Dermis lymphatic vessel endothelial cell (primary cell): ENCODE measurements at places on chromosomes 4 and X. TPM values are rescaled to one million over a fixed set of nuclear protein-coding genes. Genes with fewer than 3 reads are reported as not detected.

Gene ADRA2C
- under 0.01 and 0.09 TPM in 2 replicates for total RNA-seq

Gene MAGEC3
- total RNA-seq = not detected in 2 replicates

Gene INTS12
- 10.5 and 13.1 TPM in 2 replicates for total RNA-seq

Gene ATP1B4
- total RNA-seq = not detected in 2 replicates

Gene NALF2
- total RNA-seq = 0.11 and 0.17 TPM in 2 replicates
